Activated T-helper 17 cell treated with anti-CD3 and anti-CD28 coated beads, Interleukin-2, amount 50 U/mL, for 72 hours (primary cell): ENCODE measurements at places on chromosomes 6 and 20.

GRCh38 chr20:56781108-56781739 is 152.1 kb downstream of the TFAP2C start:
- ATAC-seq = no peak

DNA sequence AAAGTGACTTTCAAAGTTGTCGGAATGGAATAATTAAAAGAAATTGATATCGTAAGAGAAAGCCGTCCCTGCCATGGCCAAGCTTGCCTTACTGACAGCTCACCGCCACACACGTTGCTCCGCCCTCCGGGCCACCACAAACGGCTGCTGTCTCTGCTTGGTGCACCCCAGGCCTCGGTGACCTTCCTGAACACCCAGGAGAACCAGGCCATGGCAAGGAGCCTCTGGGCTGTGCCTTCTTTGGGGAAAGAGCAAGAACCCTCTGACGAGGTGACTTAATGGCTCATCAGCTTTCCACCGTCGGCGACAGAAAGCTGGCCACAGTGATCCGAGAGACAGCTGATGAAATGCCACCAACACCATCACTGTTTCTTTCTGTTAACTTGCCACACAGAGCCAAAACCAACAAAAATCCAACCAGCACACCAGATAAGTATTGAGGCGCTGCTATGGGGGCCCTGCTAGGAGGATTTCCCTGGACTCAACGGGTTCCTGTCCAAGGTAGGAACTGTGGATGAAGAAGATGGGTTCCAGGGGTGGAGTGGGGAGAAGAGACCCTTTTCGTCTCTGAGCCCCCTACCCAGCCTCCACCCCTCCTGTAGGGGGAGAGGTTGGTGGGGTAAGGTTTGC is 61.4 kb downstream of the NPEPL1 start:
- ATAC-seq = no peak

DNA sequence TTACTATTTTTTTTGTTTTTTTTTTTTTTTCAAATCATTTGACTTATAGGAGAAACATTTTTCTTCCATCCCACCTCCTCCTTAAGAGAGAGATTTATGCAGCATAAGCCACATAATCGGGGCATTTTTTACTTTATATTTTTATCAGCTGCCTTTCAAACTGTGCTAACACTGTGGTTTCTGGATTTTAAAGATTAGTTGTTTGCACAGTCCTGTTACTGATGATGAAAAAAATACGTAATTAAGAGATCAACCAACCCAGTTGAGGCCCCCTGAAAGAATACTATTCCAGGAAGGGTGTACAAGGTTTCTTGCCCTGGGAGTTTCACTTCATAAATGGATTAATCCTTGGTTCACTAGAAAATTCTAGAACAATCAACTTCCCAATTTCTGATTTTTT is 68.3 kb downstream of the MMS22L start:
- ATAC-seq = no peak

- no peak for ATAC-seq
These were observed 202.1 kb upstream of the HEY2 start for GRCh38 chr6:125547381-125547780.

GRCh38 chr6:41997456-41997855 is 52.9 kb upstream of the TAF8 start:
- ATAC-seq = no peak

- no peak for ATAC-seq
These were observed 262.1 kb upstream of the ADGRB3 start for GRCh38 chr6:68372991-68373390.

DNA sequence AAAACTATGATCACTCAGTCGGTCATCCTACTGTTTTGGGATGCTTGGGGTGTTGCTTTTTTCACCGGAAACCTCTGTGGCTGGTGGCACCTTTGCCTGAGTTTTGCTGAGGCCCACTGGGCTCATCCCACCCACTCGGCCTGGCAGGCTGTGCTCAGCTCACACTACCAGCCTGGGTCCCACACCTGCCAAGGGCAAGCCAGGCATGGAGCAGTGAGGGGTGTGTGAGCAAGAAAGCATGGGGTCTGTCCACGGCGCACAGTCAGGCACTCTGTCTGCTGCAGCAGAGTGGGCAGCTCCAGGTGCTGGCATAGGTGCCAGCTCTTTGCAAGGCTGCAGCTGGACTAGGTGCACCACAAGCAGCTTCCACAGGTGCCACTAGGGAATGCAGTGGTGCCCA is 91.7 kb downstream of the TBXT start:
- no peak for ATAC-seq

GRCh38 chr6:131652472-131652871 is 15.4 kb downstream of the ENPP3 start:
- ATAC-seq = no peak

DNA sequence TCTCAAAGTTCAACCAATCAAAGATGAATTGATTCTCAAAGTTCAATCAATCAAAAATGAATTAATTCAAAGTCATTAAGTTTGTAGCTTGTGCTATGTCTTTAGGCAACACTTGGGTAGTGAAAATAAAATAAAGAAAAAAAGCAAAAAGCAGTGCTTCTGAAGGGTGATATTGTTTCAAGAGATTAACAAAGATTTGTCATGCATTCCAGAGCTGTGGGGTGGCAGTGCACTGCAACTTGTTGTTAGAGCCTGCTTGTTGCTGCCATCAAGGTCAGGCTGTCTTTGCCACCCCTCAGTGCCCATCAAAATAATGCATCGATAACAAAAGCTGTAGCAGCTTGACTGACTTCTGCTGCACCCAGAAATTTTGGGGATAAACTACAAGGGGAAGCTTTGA is 128.6 kb downstream of the RNF144B start:
- no peak for ATAC-seq

GRCh38 chr6:32168807-32169591 is 4.6 kb downstream of the EGFL8 start:
- no peak for ATAC-seq
